Body of pancreas (tissue), 4 donors: ENCODE measurements at places on chromosomes 13 and 19. TPM values are rescaled to one million over a fixed set of nuclear protein-coding genes. Genes with fewer than 3 reads are reported as not detected.

DNA sequence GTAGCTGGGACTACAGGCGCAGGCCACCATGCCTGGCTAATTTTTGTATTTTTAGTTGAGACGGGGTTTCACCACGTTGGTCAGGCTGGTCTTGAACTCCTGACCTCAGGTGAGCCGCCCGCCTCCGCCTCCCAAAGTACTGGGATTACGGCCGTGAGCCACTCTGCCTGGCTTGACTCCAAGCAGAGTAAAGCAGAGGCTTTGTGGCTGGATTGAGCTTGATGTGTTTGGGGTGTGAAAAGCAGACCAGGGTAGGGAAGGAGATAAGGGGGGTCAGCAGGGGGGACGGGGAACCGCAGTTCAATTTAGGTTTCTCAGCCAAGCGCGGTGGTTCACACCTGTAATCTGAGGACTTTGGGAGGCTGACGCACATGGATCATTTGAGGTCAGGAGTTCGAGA lies 4.2 kb upstream of the CLPP start:
- DNase-seq, result no peak

The CCDC9 gene
- total RNA-seq, result 51.1 TPM

GRCh38 chr13:50576156-50576555 lies 267.3 kb downstream of the DLEU7 start:
- DNase-seq, result peak; percentile 78

DNA sequence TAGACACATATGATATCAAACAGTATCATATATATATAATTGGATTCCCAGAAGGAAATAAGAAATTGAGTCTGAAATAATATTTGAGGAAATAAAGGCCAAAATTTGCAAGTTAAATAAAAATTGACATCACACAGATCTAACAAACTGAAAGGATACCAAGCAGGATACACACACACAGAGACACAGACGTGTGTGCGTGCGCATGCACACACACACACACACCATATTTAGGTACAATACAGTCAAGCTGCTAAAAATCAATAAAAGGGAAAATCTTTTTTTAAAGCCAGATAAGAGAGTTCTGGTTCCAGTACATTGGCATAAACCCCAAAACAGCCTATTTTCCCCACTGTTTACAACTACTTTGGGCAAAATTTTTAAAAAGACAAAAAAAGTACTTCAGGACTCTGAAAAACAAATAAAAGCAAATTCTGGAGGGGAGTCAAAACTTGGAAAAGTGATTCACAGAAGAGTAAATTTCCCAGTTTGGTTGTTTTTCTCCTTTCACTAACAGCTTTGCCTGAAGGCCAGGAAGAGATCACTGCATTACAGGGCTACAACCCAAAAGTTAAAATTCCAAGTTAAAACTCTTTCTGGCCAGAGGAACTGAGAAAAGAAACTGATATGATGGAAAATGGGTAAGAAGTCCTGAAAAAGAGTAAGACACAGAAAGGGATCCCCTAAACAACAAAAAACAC lies 16.2 kb downstream of the MYCBP2 start:
- DNase-seq, result no peak

The STOML3 gene
- total RNA-seq, result not detected

- DNase-seq, result no peak
Observed at GRCh38 chr13:92681239-92681638, 545.4 kb upstream of the GPC6 start.

GRCh38 chr19:50819636-50820035 lies 4.0 kb downstream of the KLK1 start:
- DNase-seq, result no peak
